ENCODE measurements at places on chromosomes 1 and 21. TPM values are rescaled to one million over a fixed set of nuclear protein-coding genes. Genes with fewer than 3 reads are reported as not detected.

DNA sequence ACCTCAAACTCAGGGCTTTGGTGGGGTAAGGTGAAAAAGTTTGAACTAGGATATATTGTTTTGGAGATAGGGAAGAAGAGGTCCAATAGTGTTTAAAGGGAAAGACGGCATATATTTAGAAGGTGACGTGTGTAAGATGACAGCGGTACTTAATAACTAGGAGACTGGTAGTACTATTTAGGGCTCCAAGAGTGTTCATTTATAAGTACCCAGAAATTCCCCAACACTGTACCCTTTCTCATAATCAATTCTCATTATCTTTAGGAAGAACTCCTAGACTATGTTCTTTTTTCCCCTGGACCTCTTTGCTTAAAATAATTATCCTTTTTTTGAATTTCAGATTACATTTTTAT, 1.5 kb downstream of the LYPLAL1 start:
- DNase-seq = no peak

- DNase-seq = no peak
These were observed 31.7 kb downstream of the OR13G1 start for GRCh38 chr1:247647864-247648263.

Gene NPPB
- polyA plus RNA-seq = not detected

Gene ATXN7L2
- 31.2 TPM for polyA plus RNA-seq

- DNase-seq = no peak
These were observed 338.1 kb upstream of the SNX7 start for GRCh38 chr1:98323388-98323787.

Gene ID3
- polyA plus RNA-seq = 55.0 TPM

GRCh38 chr1:211009944-211010343, 124.0 kb downstream of the KCNH1 start:
- no peak for DNase-seq

DNA sequence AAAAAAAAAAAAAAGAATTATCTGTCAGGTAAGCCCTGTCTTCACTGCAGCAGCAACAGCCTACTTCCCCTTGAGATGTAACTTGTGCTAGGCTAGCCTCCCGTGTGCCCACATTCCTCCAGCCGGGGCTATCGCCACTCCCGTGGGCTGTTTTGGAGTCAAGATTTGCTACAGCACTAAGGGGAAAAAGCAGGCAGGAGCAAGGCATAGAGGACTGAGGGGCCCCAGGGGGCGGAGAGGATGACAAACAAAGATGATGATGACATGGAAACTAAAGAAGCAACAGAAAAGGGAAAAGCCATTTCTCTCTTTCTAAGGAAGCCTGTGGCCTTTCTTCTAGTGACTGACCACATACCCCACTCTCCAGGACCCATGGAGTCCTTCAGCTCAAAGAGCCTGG, 1.9 kb downstream of the TNFAIP8L2 start:
- DNase-seq = no peak

- no peak for DNase-seq
These were observed 178.9 kb downstream of the HS2ST1 start for GRCh38 chr1:87093286-87093685.

Gene FCER1A
- polyA plus RNA-seq = 0.50 TPM

DNA sequence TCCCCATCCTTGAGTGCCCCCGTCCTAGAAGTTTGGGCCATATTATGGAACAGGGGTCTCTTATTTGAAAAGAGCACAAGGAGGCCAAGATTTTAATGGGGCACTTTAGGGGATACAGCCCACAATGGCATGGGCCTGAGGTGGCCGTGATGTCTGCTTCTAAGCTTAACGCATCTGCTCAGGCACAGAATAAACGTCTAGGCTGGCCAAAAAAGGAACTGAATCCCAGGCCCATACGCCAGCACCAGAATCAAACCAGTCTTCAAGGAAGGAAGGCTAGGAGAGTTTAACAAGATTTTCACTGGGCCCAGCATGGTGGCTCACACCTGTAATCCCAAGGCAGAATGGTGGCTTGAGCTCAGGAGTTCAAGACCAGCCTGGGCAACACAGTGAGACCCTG, 9.2 kb upstream of the SARS1 start:
- DNase-seq = no peak

DNA sequence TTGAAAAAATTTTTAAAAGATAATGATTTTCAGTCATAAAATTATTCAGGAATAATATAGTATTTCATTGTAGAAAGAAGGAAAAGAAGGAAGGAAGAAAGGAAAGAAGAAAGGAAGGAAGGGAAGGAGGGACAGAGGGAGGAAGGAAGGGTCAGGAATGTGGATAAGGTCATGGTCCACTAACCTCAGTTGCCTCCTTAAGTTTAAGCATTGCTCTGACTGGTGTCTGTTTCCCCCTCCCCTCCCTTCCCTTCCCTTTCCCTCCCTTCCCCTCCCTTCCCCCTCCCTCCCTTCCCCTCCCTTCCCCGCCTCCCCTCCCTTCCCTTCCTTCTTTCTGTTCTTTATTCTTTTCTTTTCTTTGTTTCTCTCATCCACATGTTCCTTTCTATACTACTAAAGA, 95.7 kb downstream of the PLPPR5 start:
- DNase-seq = no peak

GRCh38 chr1:29368936-29369932, 132.9 kb downstream of the PTPRU start:
- DNase-seq = no peak

DNA sequence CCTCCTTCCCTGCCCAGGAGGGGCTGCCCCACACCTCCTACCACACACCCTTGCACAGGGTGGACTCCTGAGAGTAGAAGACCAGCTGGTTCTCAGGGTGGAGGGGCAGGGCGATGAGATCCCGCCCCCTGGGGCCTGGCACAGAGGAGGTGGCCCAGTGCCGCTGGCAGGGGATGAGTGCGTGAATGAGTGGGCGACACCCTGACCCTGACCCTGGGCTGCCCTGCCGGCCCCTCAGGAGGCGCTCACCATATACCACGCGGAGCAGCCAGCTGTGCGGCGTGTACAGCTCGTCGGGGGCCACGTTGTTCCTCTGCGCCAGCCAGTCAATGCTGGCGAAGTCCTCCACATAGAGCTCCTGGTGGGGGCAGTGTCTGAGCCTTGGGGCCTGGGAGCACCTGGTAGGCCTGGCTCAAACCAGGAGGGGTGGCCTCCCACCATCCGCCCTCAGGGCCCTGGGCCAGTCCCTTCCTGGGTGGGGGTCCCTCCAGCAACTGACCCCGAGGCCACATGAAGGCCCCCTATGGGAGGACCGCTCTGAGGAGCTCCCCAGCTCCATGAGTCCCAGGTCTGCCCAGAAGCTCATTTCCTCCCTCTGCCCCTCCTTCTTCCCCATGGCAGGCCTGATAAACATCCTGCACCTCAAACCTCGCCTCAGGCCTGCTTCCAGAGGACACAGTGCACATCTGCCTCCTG, 13.0 kb downstream of the LSS start:
- DNase-seq = no peak

- no peak for DNase-seq
These were observed 167.7 kb downstream of the RUNX1 start for GRCh38 chr21:34881421-34881820.

DNA sequence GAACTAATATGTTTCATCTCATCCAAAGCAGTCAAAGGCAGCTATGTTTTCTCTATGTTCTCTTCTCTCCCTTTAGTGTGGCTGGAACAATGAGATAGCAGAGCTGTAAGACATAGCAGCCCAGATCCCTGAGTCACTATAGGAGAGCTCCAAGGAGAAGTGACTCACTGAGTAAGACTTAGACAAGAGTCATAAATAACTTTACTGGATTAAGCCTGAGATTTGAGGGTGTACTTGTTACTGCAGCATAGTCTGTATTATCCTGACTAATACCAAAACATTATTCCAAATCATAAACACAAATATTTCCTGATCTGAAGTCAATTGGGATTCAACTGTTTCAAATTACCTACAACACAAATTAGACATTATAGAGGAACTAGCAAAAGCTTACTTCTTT, 3.9 kb downstream of the KRTAP19-8 start:
- no peak for DNase-seq

DNA sequence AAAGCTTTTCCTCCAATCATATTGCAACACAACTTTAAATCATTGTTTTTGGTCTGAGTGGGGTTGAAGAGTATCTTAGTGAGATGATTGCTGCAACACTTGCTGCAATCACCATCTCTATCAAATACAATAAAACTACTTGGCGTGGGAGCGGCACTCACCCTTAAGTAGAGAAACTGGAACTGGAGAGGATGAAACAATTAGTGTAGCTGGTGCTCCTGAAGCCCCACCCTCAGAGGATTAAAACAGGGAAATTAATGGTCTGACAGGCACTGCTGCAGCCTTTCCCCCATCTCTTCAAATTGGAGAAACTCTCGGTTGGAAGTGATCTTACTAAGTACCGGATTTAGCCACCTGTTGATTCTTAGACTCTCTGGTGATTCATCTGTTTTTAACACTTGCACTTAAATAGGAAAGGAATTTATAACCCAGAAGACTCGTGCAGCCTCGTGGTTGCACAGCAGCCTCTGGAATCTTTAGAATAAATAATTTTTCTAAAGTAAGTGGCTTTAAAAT, 80.5 kb upstream of the KIF26B start:
- no peak for DNase-seq

GRCh38 chr1:170146720-170147263, 1.0 kb downstream of the NTMT2 start:
- DNase-seq = no peak

Gene HYI
- polyA plus RNA-seq = 23.4 TPM

- DNase-seq = no peak
These were observed 136.9 kb downstream of the RWDD3 start for GRCh38 chr1:95370691-95371562.

- no peak for DNase-seq
These were observed 24.9 kb downstream of the CSMD2 start for GRCh38 chr1:34140011-34140676.

Gene NBPF8
- polyA plus RNA-seq = 9.5 TPM

GRCh38 chr1:69128204-69128603, 439.5 kb upstream of the LRRC7 start:
- DNase-seq = no peak

GRCh38 chr1:223832637-223832943, 13.2 kb downstream of the TP53BP2 start:
- no peak for DNase-seq

DNA sequence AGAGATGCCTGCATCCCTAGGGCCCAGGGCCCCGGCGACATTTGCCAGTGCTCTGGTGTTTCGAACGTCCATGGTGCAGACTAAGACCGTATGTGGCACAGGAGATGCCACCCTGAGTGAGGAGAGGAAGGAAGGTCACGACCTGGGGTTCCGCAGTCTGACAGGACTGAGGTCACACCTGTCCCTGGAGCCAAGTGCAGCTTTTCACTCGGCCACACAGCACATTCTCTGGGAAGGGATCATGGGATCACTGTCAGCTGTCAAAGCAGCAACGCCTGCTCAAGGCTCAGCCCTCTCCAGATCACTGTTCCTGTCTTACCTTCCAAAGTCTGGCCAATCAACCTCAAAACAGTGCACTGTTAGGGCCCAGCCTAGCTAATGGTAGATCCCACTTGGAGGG, 243.6 kb downstream of the SIPA1L2 start:
- no peak for DNase-seq
